H1 (cell line): ENCODE measurements at places on chromosomes 1 and 21. TPM values are rescaled to one million over a fixed set of nuclear protein-coding genes. Genes with fewer than 3 reads are reported as not detected.

ACKR1 gene
- total RNA-seq: 0.61 TPM in 2 replicates

RAB25 gene
- 34.8 and 38.5 TPM in 2 replicates for total RNA-seq

NR1I3 gene
- not detected in 2 replicates for total RNA-seq

DCST1 gene
- not detected in 2 replicates for total RNA-seq

ADAMTSL4 gene
- total RNA-seq: 5.3 and 5.4 TPM in 2 replicates

ZNF683 gene
- not detected in 2 replicates for total RNA-seq

IVNS1ABP gene
- 175 and 189 TPM in 2 replicates for total RNA-seq

AGMAT gene
- total RNA-seq: 5.7 and 5.8 TPM in 2 replicates

FCER1A gene
- total RNA-seq: not detected in 2 replicates

TCEA3 gene
- total RNA-seq: 0.21 TPM in 1 of 2 replicates, not detected in the other

PSMA5 gene
- total RNA-seq: 147 and 166 TPM in 2 replicates

EXO1 gene
- 36.4 and 43.0 TPM in 2 replicates for total RNA-seq

CRYZ gene
- total RNA-seq: 40.6 and 43.8 TPM in 2 replicates

FAM3B gene
- 2.0 and 3.1 TPM in 2 replicates for total RNA-seq

CR2 gene
- total RNA-seq: 3.0 and 4.1 TPM in 2 replicates

KRTAP21-2 gene
- total RNA-seq: not detected in 2 replicates

KLHDC8A gene
- total RNA-seq: 2.5 and 3.4 TPM in 2 replicates

LCE3E gene
- total RNA-seq: not detected in 2 replicates

HAO2 gene
- total RNA-seq: not detected in 2 replicates

MFN2 gene
- 58.2 and 62.5 TPM in 2 replicates for total RNA-seq

HNRNPR gene
- total RNA-seq: 203 and 214 TPM in 2 replicates

RXFP4 gene
- not detected in 2 replicates for total RNA-seq

RHBG gene
- 2.2 and 2.6 TPM in 2 replicates for total RNA-seq

CD46 gene
- 112 and 113 TPM in 2 replicates for total RNA-seq

CDKN2C gene
- total RNA-seq: not detected in 2 replicates

BRDT gene
- not detected in 2 replicates for total RNA-seq

LRIG2 gene
- 20.4 and 20.9 TPM in 2 replicates for total RNA-seq

ARHGEF16 gene
- total RNA-seq: 20.0 and 20.7 TPM in 2 replicates

HMCN1 gene
- total RNA-seq: 14.4 and 14.6 TPM in 2 replicates

ARMH1 gene
- total RNA-seq: 0.63 and 0.82 TPM in 2 replicates

GLIS1 gene
- total RNA-seq: 0.21 and 0.22 TPM in 2 replicates

FABP3 gene
- total RNA-seq: 31.4 and 34.8 TPM in 2 replicates

MYOG gene
- not detected in 2 replicates for total RNA-seq

SLC35F3 gene
- 0.69 and 0.78 TPM in 2 replicates for total RNA-seq

NOC2L gene
- 130 TPM in 2 replicates for total RNA-seq

SMIM12 gene
- total RNA-seq: 40.9 and 42.6 TPM in 2 replicates

MAN1A2 gene
- total RNA-seq: 18.8 and 19.1 TPM in 2 replicates

CYP4A11 gene
- total RNA-seq: not detected in 2 replicates

CBS gene
- total RNA-seq: 418 and 455 TPM in 2 replicates
